ENCODE measurements at places on chromosomes 13 and 19.

DNA sequence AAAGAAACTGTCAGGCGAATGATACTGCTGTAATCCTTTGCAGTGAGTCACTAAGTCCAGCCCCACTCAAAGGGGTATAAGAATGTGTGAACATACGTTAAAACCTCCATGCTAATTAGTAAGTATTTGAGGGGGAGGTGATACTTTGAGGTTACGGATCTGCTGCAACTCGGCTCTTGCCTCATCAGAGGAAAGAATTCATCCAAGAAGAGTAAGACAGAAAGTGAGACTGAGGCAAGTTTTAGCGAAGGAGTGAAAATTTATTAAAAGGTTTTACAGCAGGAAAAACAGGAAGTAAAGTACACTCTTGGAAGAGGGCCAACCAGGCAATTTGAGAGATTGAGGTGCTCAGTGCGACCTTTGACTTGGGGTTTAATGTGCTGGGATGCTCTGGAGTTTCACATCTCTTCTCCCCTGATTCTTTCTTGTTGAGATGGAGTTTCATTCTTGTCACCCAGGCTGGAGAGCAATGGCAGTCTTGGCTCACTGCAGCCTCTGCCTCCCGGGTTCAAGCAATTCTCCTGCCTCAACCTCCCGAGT, 9.8 kb downstream of the CLEC4M start:
- DNase-seq: no peak

- peak; percentile 69 for DNase-seq
Observed at GRCh38 chr13:48808683-48809082, 155.0 kb downstream of the CYSLTR2 start.

DNA sequence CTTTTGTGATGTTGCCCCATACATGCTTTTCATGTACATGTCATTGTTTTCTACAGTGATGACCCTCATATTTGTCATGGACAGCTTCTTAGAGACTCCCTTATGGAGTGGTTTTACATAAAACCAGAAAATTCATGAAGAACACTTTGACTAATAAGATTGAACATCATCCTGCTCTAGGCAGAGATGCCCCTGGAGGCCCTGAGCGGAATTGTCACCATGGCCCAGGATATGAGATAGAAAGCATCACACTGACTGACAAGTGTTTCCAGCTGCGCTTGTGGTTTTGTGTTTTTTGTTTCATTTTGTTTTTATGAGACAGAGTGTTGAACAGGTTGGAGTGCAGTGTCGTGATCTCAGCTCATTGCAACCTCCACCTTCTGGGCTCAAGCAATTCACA, 22.2 kb downstream of the ZNF701 start:
- no peak for DNase-seq

- no peak for DNase-seq
Observed at GRCh38 chr19:18978616-18979015, 37.6 kb upstream of the HOMER3 start.

- no peak for DNase-seq
Observed at GRCh38 chr19:42323473-42323851, 2.0 kb upstream of the MEGF8 start.

DNA sequence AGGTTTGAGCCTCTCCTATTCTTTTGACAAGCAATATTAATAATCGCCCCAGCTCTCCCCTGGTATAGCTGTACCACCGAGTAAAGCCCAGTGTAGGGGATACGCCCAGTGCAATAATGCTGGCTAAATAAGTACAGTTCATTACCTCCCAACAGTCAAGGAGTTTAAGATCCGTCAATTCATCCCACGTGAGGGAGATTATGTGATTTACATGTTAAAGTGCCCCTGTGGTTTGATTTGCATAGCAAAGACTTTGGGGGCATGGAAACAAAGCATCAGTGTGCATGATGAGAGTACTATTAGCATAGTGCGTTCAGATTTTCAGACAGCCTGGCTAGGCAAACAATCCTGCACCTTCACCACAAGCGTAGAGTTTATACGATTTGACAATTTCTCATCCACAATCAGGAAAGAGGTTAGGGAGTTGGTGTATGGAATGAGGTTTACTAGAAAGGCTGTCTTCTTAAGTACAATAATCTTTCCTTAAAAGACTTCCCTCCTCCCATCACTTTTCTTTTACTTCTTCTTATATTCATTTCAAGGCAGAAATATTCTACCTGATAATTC, 754.0 kb downstream of the DIAPH3 start:
- no peak for DNase-seq

- no peak for DNase-seq
Observed at GRCh38 chr19:38429055-38429810, 3.2 kb upstream of the RASGRP4 start.

GRCh38 chr19:3062165-3063105, at the start of gene TLE5:
TLE5 (minus strand) TSS chr19:3062495; CDS start chr19:3062200, 295 bp downstream.
- DNase-seq: peak; percentile 57

Measured in EL (cell line).